Central memory CD4-positive, alpha-beta T cell (primary cell): ENCODE measurements at places on chromosomes 4 and X.

- no peak for DNase-seq
Measured at GRCh38 chr4:145799223-145799622, 119.3 kb downstream of the C4orf51 start.

DNA sequence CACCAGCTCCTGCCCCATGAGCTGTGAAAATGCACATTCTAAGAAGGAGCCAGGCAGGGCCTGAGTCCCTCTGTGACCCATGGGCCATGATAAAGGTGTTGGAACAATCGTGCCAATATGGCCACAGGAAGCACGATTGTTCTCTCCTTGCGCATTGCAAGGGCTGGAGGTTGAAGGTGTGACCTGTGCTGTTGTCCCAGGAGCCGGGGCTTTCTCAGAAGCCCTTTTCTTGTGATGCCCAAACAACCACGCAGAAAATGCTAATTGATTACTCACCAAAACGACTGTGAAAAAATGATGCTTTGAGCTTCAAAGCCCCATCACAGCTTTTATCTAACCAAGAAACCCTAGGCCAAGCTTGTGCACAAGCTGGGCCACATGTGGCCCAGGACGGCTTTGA, 33.8 kb downstream of the USP11 start:
- DNase-seq, result no peak

GRCh38 chr4:39037491-39037825, 5.2 kb upstream of the TMEM156 start:
- DNase-seq, result no peak

DNA sequence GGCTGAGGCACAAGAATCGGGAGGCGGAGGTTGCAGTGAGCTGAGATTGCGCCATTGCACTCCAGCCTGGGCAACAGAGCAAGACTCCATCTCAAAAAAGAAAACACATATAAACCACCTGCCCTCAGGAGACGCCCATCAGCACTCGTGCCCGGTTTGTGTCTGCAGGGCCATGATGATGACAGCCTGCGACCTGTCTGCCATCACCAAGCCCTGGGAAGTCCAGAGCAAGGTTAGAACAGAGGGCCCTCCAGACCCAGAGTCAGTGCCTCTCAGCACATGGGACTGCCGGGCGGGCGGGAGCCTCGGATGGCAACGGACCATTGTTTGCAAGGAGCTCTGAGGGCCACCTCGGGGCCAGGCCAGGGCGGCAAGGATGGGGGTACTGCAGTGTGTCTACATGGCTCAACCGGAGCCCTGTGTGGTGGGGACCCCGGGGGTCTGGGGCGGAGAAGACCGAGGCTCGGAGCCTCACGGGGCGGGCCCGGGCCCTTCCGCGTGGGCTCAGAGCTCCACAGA, 9.3 kb downstream of the ATP5ME start:
- no peak for DNase-seq

DNA sequence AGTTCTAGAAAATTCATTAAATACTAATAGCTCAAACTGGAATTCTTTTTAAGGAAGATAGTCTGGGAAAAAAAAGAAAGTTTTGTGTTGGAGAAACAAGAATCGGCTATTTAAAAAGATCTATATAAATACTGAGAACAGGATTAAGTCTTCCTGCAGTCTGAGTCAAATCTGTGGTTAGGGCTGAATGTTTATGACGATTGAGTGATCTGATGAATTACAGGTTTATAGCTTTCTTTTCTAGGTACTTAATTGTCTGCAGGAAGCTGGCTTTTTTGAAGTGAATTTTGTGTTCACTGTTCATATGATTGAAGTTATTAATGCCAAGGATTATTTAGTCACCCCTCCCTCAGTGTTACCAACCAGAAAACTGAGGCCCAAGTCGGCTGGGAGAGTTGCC, 42.2 kb downstream of the TLL1 start:
- no peak for DNase-seq

DNA sequence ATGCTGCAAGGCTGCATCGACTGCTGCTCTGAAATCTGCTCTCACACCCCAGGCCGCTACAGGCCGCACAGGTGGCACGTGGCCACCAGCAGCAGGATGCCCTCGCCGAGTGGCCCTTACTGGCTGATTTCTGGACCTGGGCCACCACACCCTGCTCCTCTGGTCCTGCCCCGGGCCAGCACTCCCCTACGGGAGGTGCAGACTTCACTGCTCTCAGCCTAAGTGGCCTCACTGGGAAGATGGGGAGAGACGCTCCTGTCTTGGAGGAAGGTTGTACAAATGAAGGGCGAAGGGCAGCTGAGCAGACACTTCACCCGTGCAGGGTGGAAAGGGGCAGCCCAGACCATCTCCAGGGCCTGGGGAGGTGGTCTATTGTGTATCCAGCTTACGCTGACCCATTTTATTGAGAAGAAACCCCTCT, 72.5 kb downstream of the ACOX3 start:
- no peak for DNase-seq

DNA sequence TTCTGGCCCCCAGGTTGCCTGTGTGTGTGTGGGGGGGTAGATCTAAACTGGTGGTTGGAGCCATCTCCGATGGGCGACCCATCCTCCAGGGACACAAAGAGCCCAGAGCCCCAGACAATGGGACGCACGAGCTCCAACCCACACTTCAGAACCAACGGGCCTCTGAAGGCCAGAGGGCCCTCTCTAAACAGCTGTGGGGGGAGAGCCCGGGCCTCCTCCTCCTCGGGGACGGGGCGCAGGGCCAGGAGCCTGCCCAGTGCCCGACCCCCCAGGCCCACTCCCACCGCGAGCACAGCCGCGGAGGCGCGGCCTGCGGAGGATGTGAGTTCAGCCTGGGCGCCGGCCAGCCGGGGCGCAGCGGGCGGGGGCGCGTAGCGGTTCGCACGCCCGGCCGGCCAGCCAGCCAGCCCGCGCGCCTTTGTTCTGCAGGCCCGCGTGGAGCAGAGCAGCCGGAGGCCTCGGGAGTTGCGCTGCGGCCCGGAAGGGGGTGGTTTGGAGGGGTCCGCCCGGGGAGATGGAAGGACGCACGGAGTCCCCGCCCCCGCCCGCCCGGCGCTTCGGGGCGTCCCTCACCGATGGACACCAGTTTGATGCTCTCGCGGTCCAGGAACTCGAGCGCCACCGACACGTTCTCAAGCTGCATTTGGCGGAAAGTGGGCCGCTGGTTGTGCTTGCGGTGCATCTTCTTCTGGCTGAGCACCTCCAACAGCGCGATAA, 4.0 kb downstream of the FLNA start:
- DNase-seq, result no peak
